Stimulated activated CD8-positive, alpha-beta memory T cell treated with anti-CD3 and anti-CD28 coated beads, Interleukin-4, amount 100 ng/mL, for 4 hours (primary cell): ENCODE measurements at places on chromosomes 16 and 17.
A peak's percentile ranks its signal among the peaks of the same experiment; 100 is the strongest.

GRCh38 chr17:81578561-81579225 is 26.5 kb upstream of the FAAP100 start:
- no peak for DNase-seq

- DNase-seq: no peak
Observed at GRCh38 chr16:84115919-84116719, 623 bp downstream of the MBTPS1 start.

DNA sequence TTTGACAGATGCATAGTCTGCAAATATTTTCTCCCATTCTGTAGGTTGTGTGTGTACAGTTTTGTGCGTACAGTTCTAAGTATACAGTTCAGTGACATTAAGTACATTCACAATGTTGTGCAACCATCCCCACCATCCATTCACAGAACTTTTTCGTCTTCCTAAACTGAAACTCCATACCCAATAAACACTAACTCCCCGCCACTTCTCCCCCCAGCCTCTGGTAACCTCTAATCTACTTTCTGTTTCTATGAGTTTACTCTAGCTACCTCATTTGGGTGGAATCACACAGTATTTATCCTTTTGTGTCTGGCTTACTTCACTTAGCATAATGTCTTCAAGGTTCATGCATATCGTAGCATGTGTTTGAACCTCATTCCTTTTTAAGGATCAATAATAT is 14.3 kb downstream of the PIK3R5 start:
- no peak for DNase-seq

DNA sequence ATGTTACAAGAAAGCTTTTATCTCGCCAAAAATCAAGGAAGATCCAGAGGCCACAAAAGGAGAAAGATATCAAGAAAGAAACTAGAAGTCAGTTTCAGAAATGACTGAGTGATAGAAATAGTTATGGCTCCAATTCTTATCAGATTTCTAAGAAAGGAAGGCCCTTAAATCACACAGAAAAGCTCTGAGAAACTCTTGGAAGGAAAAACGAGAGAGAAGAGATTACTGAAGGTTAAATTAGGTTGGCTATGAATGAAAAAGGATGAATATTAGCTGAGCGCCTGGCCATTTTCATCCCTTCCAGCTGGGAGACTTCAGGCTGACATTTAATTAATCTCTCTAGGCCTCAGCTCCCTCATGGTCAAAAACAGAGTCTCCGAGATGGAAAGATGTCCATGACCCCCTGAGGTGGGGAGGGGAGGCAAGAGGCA is 72.3 kb downstream of the CYTH1 start:
- DNase-seq: no peak

DNA sequence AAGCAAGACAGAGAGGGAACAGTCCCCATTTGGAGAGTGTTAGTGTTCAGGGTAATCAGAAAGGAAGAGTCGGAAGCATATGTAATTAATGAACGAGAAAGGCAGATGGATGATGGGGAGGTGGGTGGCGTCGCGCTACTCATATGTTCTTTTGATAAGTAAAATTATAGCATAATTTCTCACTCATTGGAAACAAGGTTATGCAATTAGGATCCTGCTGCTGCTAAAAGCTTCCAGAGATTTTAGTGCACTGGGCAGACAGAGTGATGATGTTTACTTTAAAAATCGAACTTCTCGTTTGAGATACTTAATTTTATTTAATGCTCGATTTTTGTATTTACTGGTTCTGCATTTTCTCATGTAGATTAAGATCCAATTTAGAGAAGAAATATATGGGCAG is 96.2 kb downstream of the PRKCA start:
- no peak for DNase-seq

DNA sequence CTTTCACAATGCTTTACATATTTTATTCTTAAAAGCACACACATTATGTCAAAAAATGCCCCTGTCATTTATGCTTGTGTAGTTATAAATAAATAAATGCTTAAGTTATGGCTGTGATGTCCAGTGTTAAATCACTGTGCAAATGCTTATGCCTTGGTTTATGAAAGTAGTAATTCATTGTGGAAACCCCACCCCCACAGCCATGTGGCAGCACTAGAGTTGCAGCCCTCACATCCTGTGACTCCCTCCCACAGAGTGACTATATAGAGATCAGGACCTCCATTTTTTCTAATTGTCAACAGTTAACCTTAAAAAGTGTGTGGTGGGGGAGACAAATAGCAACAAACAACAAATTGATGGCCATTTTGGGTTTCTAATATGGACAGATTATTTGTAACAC is 2.4 kb downstream of the SKAP1 start:
- DNase-seq: peak; percentile 55

DNA sequence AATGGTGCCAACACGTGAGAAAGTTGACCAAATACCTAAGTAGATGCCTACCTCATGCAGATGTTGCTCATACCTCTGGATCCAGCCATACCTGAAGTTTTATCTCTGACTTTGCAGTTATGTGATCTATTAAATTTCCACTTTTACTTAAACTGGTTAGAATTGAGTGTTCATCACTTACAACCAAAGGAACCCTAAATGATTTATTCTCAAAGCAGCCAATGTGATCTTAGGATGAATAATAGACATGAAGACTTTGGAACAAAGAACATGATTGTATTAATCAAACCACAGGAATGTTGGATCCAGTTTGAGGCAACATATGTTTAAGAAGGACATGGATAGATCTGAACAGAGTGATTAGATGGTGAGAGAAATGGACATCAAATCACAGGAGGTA is 68.7 kb downstream of the IRX6 start:
- DNase-seq: no peak

DNA sequence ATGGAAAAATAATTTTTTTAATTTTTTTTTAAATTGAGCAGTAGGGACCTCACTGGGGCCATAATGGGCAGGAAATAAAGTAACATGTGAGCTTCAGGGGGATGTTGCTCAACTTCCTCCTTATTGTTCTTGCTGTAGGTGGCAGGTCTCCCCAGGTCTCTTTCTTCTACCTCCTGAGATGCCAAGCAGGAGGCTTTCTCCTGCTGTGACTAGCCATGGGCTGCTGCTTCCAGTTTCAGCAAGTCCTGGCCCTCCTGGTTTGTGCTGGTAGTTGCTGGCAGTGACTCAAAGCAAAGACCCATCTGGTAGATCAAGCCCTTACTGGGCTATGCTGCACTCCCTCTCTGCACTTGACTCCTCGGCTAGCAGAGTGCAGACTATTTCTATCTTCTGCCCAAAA is 2.3 kb downstream of the DPEP2NB start:
- DNase-seq: no peak

GRCh38 chr16:80824623-80825364 is 20.4 kb upstream of the CDYL2 start:
- peak; percentile 10 for DNase-seq

DNA sequence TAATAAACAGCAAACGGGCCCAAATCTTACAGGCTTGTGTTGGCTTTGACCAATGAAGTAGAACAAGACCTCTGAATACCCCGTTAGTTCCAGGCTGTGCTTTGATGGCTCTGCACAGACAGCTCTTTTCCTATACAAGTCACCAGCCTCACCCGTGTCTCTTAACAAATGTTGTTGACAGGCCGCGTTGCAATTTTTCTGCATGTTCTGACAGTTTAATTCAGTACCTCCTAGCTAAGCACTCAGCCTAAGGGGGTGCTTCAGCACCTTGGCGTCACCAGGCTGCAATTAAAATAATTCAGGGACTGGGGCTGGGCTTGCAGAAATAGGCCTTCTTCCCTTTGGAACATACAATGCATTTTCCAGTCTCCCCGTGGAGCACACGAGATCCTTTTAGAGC is 500.1 kb downstream of the MAF start:
- no peak for DNase-seq

GRCh38 chr16:11377154-11377553 is 31.9 kb downstream of the RMI2 start:
- DNase-seq: no peak

DNA sequence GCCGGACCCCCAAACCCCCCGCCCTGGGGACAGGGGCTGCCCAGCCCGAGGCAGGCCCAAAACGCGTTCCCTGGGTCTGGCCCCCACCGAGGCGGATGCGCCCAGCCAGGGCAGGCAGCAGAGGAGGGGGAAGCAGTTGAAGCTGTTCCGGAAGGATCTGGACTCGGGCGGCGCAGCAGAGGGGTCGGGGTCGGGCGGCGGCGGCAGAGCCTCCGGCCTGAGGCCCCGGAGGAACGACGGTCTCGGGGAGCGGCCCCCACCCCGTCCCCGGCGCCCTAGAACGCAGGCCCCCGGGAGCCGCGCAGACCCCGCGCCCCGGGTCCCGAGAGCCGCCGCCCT is 22.9 kb upstream of the ZFPM1 start:
- DNase-seq: no peak

DNA sequence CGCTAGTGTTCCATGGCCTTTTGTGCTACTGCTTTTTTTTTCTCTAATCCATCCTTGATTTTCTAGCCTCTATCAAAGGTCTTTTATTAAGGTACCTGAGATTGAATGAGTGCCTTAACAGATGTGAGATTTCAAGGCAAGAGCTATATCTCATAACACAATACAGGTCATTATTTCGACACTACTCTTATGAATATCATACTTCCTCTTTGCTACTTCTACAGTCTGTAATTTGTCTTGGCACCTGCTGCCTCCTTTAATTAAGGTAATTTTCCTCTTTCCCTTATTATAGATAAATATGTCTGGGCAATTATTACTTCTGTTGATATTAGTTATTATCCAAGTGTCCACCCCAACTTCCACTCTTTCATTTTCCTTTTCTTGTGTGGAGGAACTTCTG is 5.3 kb downstream of the KRT28 start:
- no peak for DNase-seq

- no peak for DNase-seq
Observed at GRCh38 chr17:9138161-9138717, 116.9 kb downstream of the NTN1 start.

DNA sequence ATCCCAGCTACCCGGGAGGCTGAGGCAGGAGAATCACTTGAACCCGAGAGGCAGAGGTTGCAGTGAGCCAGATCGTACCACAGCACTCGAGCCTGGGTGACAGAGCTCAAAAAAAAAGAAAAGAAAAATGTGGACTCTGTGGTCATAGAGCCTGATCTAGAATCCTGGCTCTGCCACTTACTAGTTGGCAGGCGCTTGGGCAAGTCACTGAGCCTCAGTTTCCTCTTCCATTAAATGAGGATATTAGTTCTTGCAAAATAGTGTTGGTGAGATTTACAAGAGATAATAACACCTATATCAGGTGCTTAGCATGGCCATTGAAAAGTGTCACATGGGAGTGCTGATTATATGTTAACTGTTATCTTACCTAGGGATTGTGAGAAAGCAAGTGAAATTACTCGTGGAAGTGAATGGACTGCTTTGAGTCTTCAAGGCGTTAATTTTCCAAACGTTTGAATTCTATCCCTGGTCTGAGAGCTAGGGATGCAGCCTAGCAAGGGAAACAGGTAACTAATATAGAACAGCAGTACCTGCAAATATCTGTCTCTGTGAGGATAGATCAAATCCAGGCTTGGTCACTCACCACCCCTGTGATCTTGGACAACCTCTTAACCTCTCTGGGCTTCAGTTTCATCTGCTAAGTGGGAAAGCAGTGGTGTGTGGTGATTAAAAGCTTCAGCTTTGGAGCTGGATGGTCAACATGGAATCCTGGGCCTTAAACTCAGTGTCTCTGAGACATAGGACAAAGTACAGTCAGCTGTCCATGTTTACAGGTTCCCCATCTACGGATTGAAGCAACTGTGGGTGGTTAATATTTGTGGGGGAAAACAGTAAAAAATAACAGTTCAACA is 953 bp upstream of the NSMCE1 start:
- DNase-seq: no peak

DNA sequence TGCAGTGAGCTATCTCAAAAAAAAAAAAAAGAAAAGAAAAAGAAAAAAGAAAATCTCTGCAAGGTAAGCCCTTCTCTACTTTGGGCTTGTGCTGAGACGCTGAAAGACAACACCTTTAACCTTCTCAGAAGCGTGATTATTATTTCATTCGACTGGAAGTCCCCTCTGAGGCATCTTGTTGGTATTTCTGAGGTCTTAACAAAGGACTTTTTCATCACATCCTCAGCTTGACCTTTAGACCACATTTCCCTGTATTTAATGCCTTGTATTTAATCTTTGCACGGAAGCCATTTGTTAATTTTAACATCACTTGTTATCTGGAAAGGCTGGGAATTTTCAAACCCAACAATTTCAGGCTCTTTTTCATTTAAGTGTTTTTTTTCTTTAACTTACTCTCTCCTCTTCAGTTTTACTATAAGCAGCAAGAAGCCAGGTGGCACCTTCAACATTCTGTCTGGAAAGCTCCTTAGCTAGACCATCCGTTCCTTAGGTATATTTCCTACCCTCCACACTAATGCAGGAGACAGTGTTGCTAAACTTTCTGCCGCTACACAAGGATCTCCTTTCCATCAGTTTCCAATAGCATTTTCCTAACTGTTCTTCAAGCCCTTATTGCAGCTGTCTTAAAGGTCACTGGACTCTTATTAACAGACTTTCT is 10.3 kb downstream of the KCTD13 start:
- no peak for DNase-seq

- DNase-seq: no peak
Observed at GRCh38 chr17:40167685-40168261, 9.5 kb upstream of the RAPGEFL1 start.
